ENCODE measurements at places on chromosomes 11 and 22. TPM values are rescaled to one million over a fixed set of nuclear protein-coding genes. Genes with fewer than 3 reads are reported as not detected.

Gene OR9G1
- total RNA-seq: not detected

Gene POU2F3
- 0.14 TPM for total RNA-seq

Gene TENM4
- total RNA-seq: not detected

- DNase-seq: no peak
Measured at GRCh38 chr11:122653916-122654585, 1.5 kb upstream of the UBASH3B start.

Data from activated CD4-positive, alpha-beta T cell treated with anti-CD3 and anti-CD28 coated beads, Interleukin-2, amount 10 ng/mL, durations not matched to agents 24 days and 14 days (primary cell).